Fibroblast of skin of right biceps (primary cell): ENCODE measurements at places on chromosomes 16 and 17.
A peak's percentile ranks its signal among the peaks of the same experiment; 100 is the strongest.

DNA sequence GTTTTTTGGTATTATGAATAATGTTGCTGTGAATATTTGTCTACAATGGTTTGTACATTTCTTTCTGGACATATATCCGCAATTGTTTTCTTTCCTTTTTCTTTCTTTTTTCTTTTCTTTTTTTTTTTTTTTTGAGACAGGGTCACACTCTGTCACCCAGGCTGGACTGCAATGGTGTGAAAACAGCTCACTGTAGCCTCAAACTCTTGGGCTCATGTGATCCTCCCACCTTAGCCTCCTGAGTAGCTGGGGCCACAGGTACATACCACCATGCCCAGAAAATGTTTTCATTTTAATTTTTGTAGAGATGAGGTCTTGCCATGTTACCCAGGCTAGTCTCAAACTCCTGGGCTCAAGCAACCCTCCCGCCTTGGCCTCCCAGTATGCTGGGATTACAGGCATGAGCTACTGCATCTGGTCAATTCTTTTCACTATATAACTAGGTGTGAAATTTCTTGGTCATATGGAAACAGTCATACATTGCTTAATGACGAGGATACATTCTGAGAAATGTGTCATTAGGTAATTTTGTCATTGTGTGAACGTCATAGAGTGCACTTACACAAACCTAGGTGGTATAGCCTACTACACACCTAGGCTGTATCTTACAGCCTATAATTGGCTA lies 15.2 kb downstream of the IL21R start:
- DNase-seq, result no peak

- no peak for DNase-seq
Measured at GRCh38 chr17:82668024-82668630, 19.9 kb upstream of the WDR45B start.

DNA sequence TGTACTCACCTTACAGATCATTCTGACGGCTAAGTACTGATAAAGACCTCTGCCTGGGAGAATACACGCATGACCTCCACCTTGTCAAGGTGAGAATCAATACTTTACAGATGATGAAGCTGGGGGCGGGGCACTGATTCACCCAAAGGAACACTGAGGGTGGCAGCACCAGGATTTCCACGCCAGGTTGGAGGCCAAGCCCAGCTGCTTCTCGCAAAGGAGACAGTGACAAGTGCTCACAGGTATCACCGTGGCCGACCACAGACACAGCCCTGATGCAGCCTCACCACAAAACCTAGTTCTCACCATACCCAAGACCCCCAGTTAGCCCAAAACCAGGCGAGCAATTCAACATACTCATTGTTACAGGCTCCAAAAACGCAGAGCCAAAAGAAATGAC lies 434.2 kb downstream of the SOX9 start:
- DNase-seq, result no peak

GRCh38 chr16:87067836-87068761 lies 249.1 kb downstream of the C16orf95 start:
- DNase-seq, result peak; percentile 33

DNA sequence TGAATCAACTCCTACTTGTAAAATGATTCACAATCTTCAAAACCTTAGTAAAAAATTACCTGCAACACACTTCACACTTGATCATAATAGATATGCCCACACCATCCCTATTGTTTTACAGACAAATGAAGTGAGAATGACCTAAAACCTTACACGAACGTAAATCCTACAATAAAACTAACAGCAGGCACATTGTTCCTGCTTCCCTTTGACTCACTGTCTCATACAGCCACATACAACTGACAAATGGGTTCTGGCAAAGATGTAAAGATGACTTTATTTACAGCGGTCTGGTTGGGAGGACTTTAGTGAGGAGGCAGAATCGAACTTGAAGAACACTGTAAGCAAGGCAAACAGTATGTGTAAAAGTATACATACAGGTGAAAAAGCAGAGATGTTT lies 188.7 kb downstream of the MYO1D start:
- DNase-seq, result no peak

DNA sequence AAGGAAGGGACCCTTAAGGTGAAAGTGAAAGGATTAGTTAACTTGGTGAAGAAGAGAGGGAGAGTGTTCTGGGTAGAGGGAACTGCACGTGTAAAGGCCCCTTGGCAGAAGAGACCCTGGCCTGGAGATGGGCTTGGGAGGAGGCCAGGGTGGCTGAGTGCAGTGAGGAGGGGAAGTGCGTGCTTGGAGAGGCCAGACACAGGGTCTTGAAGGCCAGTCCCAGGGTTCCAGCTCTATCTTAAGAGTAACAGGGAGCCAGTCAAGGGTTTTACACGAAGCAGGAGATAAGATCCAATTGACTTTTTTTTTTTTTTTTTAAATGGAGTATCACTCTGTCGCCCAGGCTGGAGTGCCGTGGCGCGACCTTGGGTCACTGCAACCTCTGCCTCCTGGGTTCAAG lies 15.2 kb upstream of the DOK4 start:
- no peak for DNase-seq

DNA sequence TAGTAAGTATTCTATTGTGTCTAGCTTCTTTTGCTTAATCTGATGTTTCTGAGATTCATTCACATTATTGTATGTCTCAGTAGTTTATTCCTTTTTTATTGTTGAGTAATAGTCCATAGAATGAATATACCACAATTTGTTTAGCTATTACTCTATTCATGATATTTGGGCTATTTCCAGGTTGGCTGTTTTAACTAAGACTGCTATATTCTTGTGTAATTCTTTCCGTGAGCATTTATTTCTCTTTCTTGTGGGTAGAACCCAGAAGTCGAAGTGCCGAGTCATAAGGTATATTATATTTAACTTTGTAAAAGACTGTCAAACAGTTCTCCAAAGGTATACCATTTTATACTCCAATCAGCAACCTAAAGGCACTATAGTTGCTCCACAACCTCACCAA lies 160.8 kb downstream of the ANKFN1 start:
- no peak for DNase-seq

DNA sequence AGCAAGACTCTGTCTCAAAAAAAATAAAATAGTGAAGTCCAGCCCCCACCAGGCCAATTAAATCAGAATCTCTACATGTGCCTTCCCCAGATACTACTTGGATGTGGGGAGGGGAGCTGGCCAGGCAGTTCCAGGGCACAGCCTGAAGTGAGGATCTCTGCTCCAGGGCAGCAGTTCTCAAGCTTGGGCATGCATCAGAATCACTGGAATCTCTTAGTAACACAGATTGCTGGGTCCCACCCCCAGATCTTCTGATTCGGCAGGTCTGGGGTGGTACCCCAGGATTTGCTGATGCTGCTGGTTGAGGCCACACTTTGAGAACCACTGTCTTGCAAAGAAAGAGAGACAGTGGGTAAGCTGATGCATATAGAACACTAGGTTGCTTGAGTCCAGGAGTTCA lies 8.3 kb upstream of the CDH5 start:
- DNase-seq, result no peak

DNA sequence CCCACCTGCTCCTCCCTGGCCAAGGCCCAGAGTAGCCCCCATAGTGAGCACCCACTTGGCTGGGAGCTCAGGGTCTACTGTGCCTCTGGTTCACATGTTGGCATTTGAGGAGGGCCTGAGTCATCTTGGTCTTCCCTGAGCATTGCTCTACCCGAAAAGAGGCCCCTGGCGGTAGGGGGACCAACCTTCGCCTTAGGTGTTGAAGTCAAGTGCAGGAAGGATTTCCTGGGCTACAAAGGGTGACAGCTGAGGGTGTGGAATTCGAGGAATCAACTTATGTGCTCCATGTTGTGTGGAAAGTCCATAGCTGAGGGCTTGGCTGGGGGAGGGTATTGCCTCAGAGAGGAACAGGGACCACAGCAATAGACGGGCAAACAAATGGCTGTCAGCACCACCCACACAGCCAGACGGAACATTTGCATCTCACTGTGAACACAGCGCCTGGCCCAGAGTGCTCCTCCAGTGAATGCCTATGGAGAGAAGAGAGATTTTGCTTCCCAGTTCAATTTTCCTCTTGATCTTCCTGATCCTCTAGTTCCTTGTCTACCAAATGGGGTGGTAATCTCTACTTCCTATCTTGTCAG lies 35.6 kb upstream of the NGFR start:
- DNase-seq, result no peak

DNA sequence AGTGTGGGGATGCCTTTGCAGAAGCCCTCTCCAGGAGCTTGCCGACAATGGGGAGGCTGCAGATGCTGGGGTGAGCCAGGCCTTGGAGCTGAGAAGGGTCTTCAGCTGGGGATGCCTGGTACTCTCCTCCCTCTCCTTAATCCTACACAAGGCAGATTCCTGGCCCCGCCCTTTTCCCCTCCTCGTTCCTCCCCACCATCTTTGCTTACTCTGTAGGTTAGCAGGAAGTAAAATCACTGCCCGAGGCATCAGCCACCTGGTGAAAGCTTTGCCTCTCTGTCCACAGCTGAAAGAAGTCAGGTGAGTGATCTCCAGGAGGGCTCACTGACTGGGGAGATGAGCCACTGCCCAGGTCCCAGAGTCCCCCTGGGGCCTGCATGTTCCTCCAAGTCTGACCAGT lies 38.7 kb downstream of the NLRC5 start:
- DNase-seq, result no peak

GRCh38 chr17:66283296-66283934 lies 19.0 kb upstream of the PRKCA start:
- no peak for DNase-seq

GRCh38 chr17:72667096-72668063 lies 425.1 kb downstream of the SLC39A11 start:
- no peak for DNase-seq

- no peak for DNase-seq
Measured at GRCh38 chr17:60652454-60653247, 25.0 kb upstream of the BCAS3 start.

- DNase-seq, result peak; percentile 69
Measured at GRCh38 chr16:79182616-79183015, 417.9 kb downstream of the MAF start.

DNA sequence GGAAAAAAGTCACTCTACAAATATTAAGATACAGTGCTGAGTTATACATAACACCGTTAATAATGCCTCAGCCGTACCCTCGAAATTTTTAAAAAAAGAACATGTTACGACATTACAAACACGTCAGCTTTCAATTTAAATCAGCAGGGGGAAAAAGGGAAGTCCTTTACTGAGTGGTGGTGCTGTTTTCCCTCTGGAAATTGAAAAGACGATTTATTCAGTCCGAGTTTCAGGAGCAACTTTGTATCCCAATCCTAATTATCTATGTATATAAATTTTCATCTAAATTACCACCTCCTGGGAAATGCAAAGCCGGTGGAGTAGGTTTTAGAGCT lies 1.3 kb downstream of the NETO2 start:
- peak; percentile 34 for DNase-seq

DNA sequence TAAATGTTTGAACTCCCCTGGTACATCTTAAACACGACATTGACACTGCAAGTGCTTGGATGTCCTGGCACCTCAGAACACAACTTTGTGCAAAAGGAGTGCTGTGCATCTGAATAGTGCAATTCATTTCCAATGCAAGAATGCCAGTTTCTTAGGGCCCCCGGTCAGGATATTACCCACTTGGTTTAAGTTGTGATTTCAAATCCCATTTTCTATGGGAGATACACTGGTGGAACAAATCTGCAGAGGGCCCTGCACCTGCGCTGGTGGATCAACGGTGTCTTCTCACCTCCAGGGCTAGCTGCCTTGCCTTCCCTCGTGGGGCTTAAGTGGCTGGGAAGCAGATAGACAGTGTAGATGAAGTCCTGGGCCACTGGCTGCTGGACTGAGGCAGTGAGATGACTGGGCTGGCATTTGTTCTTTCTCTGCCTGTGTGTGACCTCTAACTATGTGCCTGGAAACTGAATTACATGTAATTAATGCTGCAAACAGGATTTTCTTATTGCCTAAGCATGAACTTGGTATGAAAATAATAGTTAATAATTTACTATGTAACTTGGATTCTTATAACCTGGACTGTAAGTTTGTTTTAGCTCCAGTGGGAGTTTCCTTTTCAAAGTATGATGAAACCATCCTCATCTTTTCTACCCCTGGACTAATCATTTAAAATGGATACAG lies 20.9 kb downstream of the HAPSTR1 start:
- DNase-seq, result no peak

GRCh38 chr17:77606146-77606864 lies 352.2 kb upstream of the TNRC6C start:
- no peak for DNase-seq
